ENCODE measurements at places on chromosomes 7 and 10.

DNA sequence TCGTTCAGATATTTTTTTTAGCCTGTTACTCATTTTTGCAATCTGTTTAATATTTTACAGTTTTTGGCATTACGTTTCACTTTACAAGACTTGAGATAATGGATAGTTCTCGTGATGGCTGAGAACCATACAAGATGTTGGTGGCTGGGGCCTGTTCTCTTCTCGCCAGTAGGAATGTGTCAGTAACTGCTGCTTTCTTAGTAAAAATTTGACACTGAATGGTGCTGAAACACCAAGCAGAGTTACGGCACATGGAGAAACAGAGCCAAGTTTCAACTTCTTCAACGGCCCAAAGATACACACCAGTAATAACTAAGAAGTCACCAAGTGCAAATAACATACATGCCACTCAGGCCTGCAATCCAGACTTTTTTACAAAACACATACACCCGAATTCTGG lies 130.4 kb downstream of the NRP1 start:
- no peak for DNase-seq

DNA sequence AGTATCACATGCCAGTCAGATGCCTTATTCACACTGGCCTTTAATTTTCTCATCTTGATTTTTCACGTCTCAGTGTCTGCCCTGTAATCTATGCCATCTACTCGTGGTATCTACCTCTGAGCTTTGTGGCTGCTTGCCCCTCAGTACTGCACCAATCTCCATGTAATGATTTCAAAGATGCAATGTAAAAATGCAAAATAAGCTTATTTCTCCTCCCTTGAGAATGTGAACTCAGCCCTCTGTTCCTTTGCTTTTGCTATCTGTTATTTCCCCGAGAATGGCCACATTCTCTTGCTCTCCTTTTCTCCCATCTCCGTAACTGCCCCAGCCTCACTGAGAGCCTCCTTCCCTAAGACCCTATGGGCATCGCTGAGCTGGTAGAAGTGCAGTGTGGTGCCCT lies 317.5 kb downstream of the SFMBT2 start:
- DNase-seq = no peak

GRCh38 chr10:104268405-104268712 lies 625 bp upstream of the GSTO2 start:
- no peak for DNase-seq

GRCh38 chr7:23346316-23346715 lies 47.2 kb downstream of the MALSU1 start:
- no peak for DNase-seq

DNA sequence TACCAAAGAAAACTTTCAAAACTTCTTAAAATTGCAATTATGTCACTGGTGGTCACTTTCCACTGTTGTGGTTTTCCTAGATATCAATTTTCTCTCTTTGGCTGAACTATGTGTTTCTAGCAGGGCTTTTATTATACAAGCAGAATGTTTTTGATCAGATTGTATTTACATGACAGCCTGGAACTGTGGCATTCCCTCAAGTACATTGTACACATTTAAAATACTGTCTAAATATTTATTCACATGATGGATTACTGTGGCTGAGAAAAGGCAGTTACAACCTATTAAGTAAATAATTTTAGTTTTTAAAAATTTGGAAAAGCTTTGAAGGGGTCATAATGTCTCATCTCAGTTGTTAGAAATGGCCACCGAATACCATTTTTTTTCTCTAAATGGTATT lies 231.9 kb upstream of the PPP1R3A start:
- DNase-seq = no peak

DNA sequence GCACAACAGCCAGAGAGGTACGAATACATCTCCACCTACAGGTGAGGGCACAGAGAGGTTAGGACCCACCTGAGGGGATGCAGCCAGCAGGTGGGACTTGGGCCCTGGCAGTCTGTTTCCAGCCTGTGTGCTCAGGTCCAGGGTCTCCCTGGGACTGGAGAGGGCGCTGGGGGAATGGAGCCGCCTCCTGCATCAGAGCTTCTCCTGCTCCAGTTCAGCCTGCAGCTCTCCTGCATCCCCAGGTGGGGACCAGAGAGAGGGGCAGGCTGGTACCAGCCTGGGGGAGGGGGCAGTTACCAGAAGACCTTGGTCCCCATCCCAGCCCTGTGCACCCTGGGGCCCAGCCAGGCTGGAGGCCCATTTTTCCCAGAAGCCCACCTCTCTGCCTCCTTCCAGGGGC lies 80.7 kb downstream of the LHPP start:
- no peak for DNase-seq

DNA sequence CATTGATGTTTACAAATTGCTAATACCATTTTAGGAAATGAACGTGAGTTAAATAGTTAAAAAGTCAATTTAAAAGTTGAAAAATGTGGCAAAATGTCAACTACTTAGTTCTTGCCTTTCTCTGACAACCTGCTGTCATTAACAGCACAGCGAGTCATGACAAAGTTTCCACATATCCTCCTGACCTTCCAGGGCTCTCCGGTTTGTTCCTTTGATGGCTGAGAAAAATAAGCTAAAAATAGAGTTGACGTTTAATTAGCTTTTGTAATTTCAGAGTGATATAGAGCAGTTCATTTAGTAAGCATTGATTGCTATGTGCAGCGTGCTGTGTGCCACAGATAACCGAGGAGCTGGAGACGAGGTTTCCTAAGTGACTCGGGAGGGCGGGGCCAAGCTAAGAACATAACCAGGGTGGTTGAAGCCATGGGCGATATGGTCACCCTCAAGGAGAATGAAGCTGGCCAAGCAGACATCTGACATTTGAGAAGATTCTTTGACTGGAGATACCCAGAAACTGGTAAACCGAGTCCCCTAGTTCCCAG lies 47.9 kb downstream of the OGDH start:
- no peak for DNase-seq

GRCh38 chr7:27032839-27033238 lies 63.0 kb downstream of the HOXA1 start:
- DNase-seq = peak; percentile 25

All from GM04504 (cell line).